ENCODE measurements at places on chromosomes 7 and 10.
A peak's percentile ranks its signal among the peaks of the same experiment; 100 is the strongest.

GRCh38 chr10:71747551-71748523 is 25.5 kb downstream of the VSIR start:
- ATAC-seq, result no peak

DNA sequence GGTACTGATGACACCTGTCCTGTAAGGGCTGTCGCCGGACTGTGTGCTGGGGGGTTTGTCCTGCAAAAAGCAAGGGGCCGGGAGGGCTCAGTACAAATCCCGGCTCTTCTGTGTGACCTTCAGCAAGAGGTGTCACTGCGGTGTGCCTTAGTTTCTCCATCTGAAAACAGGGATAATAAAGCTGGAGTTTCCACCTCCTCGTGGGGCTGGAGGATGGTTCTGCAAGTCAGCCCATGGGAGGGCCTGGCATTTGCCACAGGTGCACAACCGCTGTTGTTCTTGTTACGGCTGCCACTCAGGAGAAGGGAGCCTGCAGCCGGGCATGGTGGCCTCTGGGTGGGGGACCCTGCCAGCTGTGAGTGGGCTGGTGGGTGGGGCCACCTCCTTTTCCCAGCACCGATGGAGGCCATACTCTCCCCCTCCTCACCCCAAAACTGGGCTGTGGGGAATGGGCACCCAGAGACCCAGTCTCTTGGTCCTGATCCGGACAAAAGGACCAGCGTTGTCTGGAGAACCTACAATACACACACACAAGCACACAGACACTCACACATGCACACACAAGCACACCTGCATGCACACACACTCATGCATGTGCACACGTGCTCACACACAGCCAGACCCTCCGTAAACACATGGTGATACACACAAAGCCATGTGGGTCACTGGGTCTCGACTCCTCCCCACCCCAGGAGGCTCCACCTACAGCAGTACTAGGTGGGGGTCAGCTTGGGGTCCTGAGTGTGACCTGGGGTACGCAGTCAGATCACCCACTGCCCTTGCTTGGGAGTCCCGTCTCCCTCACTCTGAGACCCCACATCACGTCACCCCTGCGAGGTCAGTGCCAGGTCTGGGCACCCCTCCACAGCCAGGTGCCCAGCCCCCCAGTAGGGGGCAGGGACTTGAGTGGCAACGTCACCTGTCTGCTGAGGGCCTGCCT is 34.1 kb downstream of the ELFN1 start:
- no peak for ATAC-seq

GRCh38 chr10:123869020-123869414 is 22.6 kb downstream of the CPXM2 start:
- ATAC-seq, result no peak

DNA sequence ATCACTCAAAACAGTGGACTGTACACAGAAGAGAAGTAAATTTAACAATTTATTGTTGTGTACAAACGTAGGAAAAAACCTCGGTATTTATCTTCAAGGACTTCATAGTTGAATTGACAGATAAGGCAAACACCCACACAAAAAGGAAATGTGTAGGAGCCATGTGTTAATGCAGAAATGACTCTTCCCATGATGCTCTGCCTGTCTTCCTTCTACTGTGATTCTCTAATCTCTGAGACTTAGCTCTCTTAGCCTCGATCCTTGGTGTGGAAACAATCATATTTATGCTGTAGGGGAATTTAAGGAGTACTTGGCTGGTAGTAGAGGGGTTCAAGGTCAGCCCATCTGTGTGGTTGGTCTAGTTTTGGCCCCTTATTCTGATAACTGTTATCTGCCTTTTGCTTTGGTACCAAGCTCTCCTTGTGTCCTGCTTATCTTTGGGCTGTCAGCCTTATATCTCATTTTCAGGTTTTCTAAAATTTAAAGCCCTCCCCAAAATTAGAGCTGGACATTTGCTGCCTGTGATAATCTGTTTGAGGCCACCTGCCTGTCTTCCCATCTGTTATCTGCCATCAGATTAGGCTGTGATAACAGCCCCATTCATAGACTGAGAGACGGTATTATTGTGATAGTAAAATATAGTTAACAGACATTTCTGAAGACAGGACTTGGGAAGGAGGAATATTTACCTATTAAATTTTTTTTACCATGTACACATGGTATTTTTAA is 81.7 kb downstream of the GPR85 start:
- no peak for ATAC-seq

DNA sequence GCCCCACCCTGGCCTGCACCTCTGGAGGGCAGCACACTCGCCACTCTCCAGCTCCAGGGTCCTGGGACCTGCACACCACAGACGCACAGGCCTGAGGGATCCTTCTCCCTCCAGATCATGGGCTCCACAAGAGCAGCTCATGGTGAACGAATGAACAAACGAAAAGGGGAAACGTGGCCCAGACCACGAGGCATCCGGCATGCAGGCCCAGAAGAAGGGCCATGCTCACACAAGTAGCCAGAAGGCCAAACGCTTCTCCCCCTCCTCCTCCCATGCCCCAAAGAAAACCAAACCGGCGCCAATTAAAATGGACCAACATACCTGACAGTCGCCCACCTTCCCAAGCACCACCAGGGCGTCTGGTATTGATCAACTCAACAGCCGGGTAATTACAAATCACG is 30.4 kb downstream of the MAD1L1 start:
- ATAC-seq, result no peak

- peak; percentile 29 for ATAC-seq
Observed at GRCh38 chr10:95459446-95460045, 101.6 kb downstream of the SORBS1 start.

DNA sequence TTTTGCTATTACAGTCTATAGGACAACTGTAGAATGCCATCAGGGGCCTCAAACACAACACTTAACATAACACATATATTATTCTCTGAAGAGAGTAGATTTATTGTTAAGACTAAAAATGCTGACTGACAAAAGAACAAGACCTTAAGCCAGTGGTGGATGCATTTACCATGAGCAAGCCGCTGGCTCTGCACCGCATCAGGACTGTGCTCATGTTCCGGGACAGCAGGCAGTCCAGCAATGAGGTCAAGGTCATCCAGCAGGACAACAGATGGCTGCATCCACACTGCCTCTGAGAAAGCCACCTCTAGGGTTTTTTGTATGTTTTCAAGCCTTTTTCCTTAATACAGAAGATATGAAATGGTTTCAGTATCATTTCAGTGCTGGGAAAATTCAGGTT is 23.8 kb downstream of the PEX1 start:
- no peak for ATAC-seq

DNA sequence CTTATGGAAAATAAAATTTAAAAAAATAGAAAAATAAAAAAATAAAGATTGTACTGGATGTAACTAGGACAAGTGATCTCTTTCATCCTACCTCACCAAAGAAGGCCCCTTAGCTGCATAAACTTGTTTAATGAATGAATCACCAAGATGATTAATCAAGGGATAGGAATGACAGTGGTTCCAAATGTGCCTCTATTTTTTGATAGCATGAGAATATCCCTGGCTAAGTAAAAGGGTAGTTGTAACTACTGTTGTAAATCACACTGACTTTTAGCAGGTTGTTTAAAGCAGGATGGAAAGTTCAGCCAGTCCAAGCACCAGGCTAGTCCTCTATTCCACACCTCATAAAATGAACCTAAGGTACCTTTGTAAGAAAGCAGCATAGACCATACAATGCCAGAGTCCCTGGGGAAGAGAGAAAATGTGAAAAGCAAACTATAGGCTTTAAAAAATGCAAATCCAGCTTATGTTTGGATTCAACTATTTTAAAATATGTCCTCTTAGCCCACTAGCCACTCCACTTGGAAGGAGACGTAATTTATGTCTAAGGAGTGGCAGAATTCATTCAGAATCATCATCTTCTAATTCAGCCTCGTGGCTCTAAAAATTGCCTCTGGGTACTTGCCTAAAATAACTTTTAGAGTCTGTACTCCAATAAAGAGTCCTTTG is 126.8 kb downstream of the SKIDA1 start:
- ATAC-seq, result no peak

- ATAC-seq, result peak; percentile 94
Observed at GRCh38 chr10:102729029-102730026, 14.4 kb upstream of the WBP1L start.

DNA sequence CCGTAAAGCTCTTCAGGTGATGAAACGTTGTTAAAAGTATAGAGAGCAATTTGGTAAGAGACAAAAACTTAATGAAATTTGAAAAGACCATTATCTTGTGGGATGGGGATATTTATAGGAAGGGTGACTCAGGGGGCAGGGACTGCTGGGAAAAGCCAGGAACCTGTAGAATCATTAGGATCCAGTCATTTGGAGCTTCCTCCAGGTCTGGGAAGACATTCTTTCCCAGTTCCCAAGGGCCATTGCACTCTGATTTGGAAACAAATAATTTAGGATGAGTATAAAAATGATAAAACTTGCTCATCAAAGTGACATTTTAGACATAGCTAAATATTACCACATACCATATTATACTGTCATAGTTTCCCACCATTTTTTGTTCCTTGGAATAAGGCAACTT is 143.9 kb downstream of the PFKFB3 start:
- ATAC-seq, result no peak

DNA sequence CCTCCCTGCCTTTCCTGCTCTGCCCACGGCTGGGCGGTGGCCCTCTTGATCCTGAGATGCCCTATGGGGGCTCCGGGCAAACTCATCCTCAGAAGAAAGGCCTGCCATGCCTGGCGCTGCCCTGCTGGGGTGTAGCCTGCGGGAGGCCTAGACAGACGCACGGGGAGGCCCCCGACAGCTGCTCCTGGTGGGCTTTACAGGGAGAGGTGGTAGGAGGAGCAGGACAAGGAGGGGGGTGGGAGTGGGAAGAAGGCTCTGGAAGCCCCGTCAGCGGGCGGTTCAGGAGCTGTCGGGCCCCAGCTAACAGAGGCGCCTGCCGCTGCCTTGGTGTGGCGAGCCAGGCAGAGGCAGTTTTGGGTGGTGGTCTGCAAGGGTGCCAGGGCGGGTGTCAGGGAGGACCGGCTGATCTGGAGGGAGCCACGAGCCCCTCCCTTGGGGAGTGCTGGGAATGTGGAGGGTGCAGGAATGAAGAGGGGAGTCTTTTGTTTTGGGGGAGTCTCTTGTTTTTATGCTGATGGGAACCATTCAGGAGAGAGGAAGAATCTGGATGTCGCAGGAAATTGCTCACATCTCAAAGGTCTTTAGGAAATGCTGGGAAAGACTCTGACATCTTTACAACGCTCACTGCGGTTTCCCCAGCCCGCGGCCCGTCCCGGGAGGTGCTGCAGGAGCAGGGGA is 63.5 kb downstream of the CFAP46 start:
- no peak for ATAC-seq

DNA sequence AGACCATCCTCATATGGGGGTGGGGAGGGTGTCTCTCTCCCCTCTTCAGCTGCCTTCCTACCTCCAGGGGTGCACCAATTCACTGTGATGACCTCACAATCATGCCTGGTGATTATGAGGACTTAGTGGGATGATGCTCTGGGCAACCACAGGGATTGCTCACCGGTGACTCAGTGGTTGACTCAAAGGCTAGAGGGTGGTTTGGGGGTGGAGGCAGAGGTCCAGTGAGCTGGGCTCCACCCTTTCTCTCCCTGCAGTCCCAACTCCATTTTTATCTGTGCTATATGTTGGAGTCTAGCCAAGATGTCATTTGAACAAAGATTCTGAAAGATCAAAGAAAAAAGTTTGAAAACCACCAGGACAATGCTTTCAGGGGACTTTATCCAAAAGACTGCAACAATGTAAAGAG is 286.9 kb downstream of the KCNMA1 start:
- peak; percentile 90 for ATAC-seq

GRCh38 chr7:19620470-19620869 is 88.4 kb downstream of the POLR1F start:
- ATAC-seq, result no peak

GRCh38 chr7:121137580-121137979 is 149.1 kb downstream of the CPED1 start:
- ATAC-seq, result no peak
